ENCODE measurements at places on chromosomes 3 and 15. TPM values are rescaled to one million over a fixed set of nuclear protein-coding genes. Genes with fewer than 3 reads are reported as not detected.

- DNase-seq = no peak
Measured at GRCh38 chr15:58506783-58507668, 75.2 kb downstream of the LIPC start.

DNA sequence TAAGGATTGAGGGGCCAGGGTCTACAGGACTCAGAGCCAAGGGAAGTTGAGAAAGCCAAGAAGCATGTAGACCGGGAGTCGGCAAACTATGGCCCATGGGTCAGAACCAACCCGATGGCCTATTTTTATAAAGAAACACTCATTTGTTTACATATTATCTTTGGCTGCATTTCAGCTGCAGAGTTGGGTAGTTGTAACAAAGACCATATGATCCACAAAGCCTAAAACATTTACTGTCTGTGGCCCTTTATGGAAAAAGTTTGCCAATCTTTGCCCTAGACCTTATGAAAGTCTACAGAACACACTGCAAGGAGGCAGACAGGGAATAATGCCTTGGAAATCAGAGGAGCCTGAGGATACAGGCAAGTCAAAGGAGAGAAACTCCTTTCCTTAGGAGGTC, 63.2 kb upstream of the MNS1 start:
- no peak for DNase-seq

Gene C3orf70
- polyA plus RNA-seq = 0.24 TPM

GRCh38 chr3:41198046-41198445, 1.3 kb upstream of the CTNNB1 start:
- no peak for DNase-seq

DNA sequence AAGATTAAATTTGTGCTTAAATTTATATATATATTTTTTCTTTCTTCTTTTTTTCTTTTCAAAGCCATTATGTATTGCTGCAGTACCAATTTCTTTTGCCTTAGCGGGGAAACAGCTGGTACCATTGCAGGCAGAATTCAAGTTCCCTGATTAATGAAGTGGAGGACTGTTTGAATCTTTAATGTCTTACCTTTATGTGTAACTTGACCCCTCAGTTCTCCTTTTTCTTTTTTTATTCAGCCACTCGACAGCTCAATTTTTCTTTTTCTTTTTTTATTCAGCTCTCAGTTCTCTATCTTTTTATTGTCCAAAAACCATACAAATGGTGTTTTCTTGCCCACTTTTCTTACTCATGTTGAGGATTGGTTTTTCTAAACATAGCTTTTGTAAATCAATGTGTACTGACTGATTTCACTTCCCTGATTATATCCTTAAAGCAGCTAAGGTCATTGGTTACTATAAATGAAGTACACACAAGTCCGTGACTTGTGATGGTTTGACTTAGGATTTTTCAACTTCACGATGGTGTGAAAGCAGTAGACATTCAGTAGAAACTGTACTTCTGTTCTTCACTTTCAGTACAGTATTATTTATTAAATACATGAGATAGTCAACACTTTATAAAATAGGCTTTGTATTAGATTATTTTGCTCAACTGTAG, 22.8 kb downstream of the ATP2C1 start:
- DNase-seq = no peak

- DNase-seq = peak; percentile 76
Measured at GRCh38 chr3:11643605-11644087, at the start of gene VGLL4. TSS of gene VGLL4 (minus strand) at chr3:11643915. CDS start at chr3:11643518, 397 bp downstream.

DNA sequence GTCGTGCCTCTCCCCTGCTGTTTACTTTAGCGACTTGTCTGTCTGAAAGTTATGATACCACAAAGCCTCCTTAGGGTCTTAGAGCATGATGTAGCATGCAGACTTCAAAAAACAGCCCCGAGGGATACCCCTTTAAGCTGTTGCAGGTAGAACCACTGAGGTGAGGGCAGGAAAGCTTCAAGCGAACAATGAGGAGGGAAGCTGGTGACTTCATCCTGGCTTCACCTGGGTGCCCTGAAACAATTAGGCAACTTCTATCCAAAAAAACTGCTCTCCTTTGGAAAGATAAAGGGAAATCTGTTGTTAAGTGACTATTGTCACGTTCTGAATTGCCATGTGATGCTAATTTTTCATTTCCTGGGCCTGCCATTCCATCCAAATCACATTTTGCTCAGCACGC, 231.6 kb downstream of the SOX2 start:
- DNase-seq = no peak

GRCh38 chr3:119819806-119820205, 37.9 kb downstream of the NR1I2 start:
- no peak for DNase-seq

DNA sequence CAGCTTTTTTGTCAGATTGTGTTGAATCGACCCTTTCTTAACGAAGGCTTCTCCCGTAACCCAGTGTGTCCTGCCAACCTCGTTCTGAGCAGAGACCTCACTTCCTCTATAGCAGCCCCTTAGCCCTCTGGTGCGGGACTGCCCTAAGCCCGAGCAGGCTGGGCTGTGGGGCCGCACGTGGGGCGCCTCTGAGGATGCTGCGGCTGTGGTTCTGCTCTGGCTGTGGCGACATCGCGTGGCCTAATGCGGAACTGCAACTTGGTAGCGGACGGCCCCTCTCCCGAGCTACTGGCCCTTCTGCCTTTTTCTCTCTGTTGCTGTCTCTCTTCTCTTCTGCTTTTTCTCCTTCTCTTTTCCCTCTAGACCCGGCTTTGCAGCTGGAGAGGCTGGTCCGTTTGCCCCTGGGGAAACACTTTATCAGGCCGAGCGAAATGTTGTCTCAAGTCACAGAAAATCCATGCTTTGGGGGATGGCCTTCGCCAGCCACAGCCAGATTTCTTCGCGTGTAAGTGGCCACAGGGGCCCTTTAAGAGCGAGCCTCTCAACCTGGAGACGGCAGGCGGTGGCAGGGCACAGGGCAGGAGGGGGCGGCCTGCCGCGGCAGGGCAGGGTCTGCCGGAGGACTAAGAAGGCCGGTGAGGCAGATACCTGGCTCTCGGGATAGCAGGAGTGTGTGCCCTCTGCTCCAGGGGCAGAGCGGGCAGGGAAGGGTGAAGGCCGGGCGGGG, 19.4 kb upstream of the KIF23 start:
- peak; percentile 89 for DNase-seq

DNA sequence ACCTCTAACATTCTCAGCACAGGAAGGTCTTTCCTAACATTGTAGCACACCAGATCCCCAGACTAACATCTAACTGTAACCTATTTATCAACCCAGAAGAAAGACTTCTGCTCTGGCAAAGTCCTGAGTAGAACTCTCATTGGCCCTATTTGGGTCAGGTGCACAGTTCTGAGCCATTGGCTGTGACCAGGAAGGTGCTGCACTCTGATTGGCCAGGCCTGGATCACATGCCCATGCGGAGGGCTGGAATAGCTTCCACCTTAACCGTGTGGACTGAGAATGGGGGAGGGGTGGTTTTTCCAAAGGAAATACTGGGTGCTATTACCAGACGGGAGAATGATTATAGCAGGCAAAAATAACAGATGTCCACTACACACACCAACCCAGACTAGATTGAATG, 11.5 kb downstream of the FEZF2 start:
- DNase-seq = no peak

DNA sequence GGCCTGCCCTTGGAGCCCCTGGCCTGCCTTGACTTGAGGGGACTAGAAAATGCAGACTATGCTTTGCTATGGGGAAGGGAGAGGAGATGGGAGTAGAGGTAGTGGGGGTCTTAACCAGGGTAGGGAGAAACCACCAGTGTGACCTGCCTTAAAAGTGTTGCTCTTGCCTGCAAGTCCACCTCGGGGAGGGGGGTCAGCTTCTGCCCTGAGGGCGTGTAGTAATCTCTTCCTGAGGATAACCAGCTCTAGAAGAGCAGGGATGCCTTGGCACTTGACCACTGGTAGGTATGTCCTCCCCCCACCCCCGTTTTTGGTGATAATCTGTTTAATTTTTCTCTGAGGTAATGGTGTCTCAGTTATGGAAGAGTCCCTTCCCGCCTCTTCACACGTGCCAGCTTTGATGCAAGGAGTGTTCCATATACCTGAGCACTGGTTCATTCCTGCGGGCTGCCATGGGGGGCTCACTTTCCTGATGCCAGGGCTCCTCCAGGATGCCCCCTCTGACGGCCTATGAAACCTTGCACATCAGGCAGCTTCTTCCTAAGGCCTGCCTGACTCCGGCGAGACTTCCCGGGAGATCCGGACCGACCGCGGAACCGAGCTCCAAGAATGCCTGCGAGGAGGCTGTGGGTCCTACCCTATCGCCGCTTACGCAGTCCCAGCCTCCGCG, 780 bp upstream of the P4HTM start:
- DNase-seq = no peak

Gene ACTRT3
- 1.7 TPM for polyA plus RNA-seq

DNA sequence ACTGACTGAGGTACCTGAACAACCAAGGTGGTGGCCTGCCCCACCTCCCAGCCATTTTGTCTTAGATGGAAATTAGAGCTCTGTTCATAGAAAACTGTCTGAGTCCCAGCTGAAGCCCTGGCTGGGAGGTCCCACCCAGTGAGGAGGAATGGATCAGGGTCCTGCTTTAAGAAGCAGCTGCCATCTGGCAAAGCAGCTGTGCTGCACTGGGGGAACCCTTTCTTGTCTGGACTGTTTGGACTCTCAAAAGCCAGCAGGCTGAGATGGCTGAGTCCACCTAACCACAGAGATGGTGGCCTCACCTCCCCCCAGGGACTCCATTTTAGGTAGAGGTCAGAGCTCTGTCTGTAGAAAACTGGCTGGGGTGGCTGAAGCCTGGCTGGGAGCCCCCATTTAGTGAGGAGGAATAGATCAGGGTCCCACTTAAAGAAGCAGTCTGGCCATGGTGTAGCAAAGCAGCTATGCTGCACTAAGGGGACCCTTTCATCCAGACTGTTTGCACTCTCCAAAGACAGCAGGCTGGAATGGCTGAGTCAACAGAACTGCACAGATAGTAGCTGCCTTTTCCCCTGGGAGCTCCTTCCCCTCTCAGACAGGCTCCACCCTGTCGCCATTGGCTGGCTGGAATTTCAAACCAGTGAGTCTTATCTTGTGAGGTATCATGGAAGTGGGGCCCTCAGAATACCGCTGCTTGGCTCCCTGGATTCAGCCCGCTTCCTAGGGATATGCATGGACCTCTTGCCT, 116.9 kb downstream of the EPHA6 start:
- no peak for DNase-seq

DNA sequence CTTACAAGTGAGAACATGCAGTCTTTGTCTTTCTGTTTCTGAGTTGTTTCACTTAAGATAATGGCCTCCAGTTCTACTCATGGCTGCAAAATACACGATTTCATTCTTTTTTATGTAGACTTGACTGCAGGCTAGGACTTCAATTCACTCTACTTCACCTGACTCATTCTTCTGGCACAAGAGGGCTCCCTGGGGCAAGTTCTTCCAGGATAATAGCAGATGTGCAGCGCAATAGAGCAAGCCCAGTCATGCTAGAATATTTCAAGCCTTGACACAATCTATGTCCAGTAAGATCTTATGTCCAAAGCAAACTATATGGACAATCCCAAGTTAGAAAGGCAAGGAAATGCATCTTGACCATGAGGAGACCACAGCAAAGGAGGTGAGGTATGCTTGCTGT, 211.7 kb upstream of the GADL1 start:
- no peak for DNase-seq

- DNase-seq = no peak
Measured at GRCh38 chr15:38610748-38611147, 46.1 kb upstream of the RASGRP1 start.

- DNase-seq = no peak
Measured at GRCh38 chr3:139827833-139828232, 107.2 kb upstream of the CLSTN2 start.

Gene ZDHHC23
- 2.5 TPM for polyA plus RNA-seq

DNA sequence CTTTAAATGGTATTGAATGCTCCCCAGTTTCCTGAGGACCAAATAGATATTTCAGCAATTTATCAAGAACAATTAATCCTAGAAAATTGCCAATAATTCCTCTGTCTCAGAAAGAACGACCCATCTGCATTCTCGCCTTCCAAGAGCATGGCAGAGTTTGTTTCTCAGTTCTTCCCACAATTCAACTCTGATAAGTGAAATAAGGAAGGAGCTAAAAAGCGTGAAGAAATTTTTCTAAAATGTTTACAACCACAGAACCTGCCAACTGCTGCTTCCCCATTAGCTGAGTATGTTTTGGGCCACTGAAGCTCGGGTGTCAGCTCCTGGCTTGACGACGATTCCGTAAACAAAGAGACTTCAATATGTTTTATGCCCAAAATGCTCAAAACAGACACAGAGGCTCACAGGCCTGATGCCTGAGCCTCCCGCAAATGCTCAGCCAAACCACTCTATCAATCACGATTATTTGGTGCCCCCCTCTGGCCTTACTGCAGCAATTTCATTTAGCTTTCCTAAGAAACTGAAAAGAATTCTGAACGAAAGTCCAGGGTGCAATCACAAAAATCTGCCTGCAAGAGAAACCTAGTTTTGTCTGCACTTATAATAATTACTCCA, 259.2 kb upstream of the CCDC54 start:
- no peak for DNase-seq

GRCh38 chr3:183487016-183487415, 58.6 kb upstream of the MCF2L2 start:
- DNase-seq = no peak

- no peak for DNase-seq
Measured at GRCh38 chr3:111541391-111541790, 606 bp upstream of the CD96 start.

Gene MESP1
- 1.8 TPM for polyA plus RNA-seq

GRCh38 chr3:16906682-16907081, 21.9 kb downstream of the PLCL2 start:
- DNase-seq = no peak

Gene ACAN
- polyA plus RNA-seq = not detected

- DNase-seq = no peak
Measured at GRCh38 chr3:66227915-66228314, 7.1 kb downstream of the SLC25A26 start.

Gene RAD18
- polyA plus RNA-seq = 1.2 TPM

GRCh38 chr3:78834910-78835309, 932.9 kb downstream of the ROBO1 start:
- no peak for DNase-seq

DNA sequence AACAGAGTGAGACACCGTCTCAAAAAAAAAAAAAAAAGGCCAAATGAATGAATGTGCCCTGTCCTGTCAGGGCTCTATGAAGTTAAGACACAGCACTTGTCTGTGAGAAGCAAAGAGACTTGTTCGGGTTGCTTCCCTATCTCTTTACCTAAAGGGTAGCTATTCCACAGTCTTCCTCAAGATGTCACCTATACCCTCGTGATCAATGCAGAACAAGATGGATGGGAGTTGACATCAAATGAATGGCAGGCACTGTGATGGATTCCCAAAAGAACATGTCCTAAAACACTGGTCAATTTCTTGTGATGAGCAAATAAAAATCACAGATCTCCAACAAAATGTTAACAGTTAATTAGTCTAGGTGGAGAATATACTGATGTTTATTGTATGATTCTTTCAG, 9.5 kb downstream of the TADA3 start:
- no peak for DNase-seq

Gene NANOGP8
- not detected for polyA plus RNA-seq

DNA sequence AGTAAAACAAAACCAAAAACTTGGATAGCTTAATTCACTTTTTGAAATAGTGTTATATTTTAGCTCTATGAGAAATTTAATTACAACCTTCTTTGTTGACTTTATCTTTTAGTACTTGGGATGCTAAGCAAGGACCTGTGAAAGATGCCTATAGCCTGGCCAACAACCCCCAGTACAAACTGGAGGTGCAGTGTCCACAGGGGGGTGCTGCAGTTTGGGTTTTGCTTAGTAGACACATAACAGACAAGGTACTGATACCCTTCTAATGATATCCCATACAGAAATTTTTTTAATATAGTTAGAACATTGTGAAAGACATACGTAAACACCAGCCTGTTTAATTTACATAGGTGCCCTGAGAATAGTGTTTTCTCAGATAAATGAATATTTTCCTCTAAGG, 35.3 kb downstream of the CAPN7 start:
- no peak for DNase-seq

GRCh38 chr3:52998771-52999513, 46.9 kb downstream of the SFMBT1 start:
- no peak for DNase-seq
